Adipose tissue (tissue), 3 donors: ENCODE measurements at places on chromosomes 12 and 14. TPM values are rescaled to one million over a fixed set of nuclear protein-coding genes. Genes with fewer than 3 reads are reported as not detected.

The B3GNT4 gene
- polyA plus RNA-seq: 0.56 TPM

The SERPINA1 gene
- 50.9 TPM for polyA plus RNA-seq

The SDR39U1 gene
- polyA plus RNA-seq: 48.7 TPM

The PSMC6 gene
- polyA plus RNA-seq: 66.6 TPM

The CIDEB gene
- polyA plus RNA-seq: 18.0 TPM

The PPP1R36 gene
- 7.9 TPM for polyA plus RNA-seq

The OLR1 gene
- 2.4 TPM for polyA plus RNA-seq

The MMP19 gene
- 4.4 TPM for polyA plus RNA-seq

The PMCH gene
- polyA plus RNA-seq: not detected

The SLC5A8 gene
- not detected for polyA plus RNA-seq

The SOAT2 gene
- 0.09 TPM for polyA plus RNA-seq

The FOXG1 gene
- polyA plus RNA-seq: not detected

The GLS2 gene
- 61.5 TPM for polyA plus RNA-seq

The ABCB9 gene
- 1.5 TPM for polyA plus RNA-seq

The SLC25A21 gene
- polyA plus RNA-seq: 0.24 TPM

The LRRC43 gene
- 0.22 TPM for polyA plus RNA-seq

The BBOF1 gene
- polyA plus RNA-seq: 2.4 TPM

The KRT74 gene
- polyA plus RNA-seq: not detected

The NEUROD4 gene
- polyA plus RNA-seq: not detected

The KCNK13 gene
- polyA plus RNA-seq: 0.34 TPM

The SLC16A7 gene
- 3.3 TPM for polyA plus RNA-seq

The CFAP251 gene
- polyA plus RNA-seq: 1.2 TPM

The GOLT1B gene
- polyA plus RNA-seq: 16.0 TPM

The FAM222A gene
- 1.7 TPM for polyA plus RNA-seq

The ENDOU gene
- polyA plus RNA-seq: 0.14 TPM

The CDKN3 gene
- polyA plus RNA-seq: 2.7 TPM

The DCN gene
- 109 TPM for polyA plus RNA-seq

The NEDD8 gene
- 245 TPM for polyA plus RNA-seq

The LRRIQ1 gene
- 0.07 TPM for polyA plus RNA-seq

The CIROP gene
- polyA plus RNA-seq: 0.56 TPM

The PTHLH gene
- polyA plus RNA-seq: 0.61 TPM

The GYS2 gene
- polyA plus RNA-seq: 0.05 TPM

The CEBPE gene
- polyA plus RNA-seq: not detected

The PLEKHD1 gene
- 0.06 TPM for polyA plus RNA-seq

The RPL6 gene
- polyA plus RNA-seq: 1,347 TPM

The MYBPC1 gene
- 0.21 TPM for polyA plus RNA-seq

The ASB2 gene
- 0.29 TPM for polyA plus RNA-seq

The PARPBP gene
- polyA plus RNA-seq: 0.90 TPM
